ENCODE measurements at places on chromosomes 13 and 19.
A peak's percentile ranks its signal among the peaks of the same experiment; 100 is the strongest.

DNA sequence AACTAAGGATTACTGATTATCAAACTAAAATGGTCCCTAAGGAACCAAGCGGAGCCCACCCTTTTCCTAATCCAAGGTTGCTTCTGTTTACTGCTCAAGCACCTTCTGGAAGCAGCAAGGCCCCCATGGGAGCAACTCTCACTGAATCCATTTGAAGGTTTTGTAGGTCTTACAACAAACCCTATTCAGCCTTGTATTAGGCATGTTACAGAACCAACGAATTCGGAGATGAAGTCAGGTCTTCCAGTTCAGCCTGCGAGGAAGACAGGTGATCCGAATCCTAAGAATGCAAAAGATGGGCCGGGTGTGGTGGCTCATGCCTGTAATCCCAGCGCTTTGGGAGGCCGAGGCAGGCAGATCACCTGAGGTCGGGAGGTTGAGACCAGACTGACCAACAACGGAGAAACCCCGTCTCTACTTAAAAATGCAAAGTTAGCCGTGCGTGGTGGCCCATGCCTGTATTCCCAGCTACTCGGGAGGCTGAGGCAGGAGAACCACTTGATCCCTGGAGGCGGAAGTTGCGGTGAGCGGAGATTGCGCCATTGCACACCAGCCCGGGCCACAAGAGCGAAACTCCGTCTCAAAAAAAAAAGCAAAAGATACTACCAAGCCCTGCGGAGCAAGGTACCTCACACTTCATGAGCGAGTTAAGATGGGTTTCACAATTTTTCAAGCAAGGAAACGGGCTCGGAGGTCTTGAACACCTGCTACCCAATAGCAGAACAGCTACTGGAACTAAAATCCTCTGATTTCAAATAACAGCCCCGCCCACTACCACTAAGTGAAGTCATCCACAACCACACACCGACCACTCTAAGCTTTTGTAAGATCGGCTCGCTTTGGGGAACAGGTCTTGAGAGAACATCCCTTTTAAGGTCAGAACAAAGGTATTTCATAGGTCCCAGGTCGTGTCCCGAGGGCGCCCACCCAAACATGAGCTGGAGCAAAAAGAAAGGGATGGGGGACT, 609 bp downstream of the ZAR1L start:
- DNase-seq, result no peak

- no peak for DNase-seq
These were observed 95.8 kb downstream of the DNAJC15 start for GRCh38 chr13:43119206-43119605.

DNA sequence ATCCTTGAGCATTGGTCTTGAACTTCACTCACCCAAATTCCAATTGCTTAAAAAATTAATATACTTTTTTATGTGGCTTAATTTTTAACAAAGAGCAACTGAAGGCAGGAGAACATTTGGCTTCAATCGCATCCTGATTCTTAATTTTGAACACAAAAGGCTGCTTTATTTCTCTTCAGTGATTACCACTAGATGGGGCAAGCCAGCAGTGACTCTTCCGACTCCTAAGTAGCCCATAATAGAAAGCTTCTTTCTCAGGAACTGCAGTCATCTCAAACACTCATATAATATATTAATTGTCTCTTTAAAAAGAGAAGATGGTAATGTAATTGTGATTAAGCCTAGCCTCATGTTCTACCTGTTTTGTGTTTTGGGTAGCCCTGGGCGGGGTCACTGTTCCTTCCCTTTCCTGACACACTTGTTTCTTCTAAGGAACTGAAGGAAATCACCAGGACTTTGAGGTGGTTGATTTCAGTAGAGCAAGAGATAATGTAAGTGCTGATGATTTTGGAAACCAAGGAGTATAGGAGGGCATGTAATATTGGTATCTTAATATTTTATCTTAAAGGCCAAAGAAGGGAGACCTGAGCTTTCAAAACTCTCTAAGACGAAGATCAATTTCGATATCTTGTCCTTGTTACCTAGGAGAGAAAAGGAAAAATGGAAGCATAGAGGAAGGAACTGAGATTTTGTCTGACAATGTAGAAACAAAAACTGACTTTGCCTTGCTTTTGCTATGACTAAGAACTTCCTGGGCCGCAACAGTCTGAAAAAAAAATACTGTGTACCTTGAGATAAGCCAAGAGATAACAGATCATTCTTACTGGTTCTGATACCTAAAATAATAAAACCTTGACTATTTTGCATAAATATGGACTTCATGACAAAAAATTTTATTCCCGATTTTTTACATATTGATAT, 73.1 kb downstream of the TNFSF13B start:
- peak; percentile 4 for DNase-seq

- DNase-seq, result no peak
These were observed 63.9 kb downstream of the DLEU7 start for GRCh38 chr13:50779443-50780200.

GRCh38 chr13:43666403-43666802, 120.4 kb downstream of the ENOX1 start:
- no peak for DNase-seq

DNA sequence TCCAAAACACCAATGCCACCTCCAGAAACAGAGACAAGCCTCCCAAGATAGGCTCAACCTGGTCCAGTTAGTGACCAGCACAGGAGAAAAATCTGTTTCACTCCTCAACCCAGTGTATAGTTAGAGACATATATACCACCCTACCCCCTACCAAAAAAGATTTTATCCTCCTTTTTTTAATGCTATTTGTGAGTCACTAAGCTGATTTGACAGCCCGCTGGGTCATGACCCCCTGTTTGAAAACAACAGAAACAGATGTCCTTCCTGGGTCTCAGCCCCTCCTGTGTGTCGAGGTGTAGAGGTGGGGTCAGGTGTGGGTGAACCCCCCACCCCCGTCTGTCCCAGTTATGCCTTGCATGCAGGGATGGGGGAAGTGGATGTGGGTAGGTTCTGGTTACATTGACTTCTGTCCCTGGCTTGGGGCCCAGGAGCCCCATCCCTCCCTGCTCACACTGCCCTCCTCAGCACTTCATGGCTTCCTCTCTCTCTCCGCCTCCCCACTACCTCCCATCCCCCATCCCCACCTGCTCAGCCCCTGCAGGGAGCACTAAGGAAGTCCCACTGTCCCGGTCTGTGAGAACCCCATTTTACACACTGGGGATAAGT, 14.0 kb upstream of the TOMM40 start:
- DNase-seq, result no peak

DNA sequence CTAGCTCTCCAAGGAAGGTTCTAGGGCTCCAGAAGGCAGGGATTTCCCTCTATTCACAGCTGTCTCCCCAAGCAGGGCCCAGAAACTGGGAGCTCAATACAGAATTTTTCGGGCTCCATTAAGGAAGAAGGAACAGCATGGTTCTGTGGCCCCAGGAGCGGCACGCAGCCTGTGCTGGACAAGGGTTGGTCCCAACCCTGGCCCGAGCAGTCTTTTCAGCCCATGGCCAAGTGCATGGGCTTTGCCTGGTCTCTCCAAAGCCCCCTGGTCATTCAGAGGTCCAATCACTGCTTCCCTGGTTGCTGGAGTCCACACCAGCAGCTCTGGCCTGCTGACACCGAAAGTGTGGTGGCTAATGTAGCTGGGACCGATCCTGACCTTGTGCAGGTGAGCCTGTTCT, 6.6 kb upstream of the PRKD2 start:
- no peak for DNase-seq

DNA sequence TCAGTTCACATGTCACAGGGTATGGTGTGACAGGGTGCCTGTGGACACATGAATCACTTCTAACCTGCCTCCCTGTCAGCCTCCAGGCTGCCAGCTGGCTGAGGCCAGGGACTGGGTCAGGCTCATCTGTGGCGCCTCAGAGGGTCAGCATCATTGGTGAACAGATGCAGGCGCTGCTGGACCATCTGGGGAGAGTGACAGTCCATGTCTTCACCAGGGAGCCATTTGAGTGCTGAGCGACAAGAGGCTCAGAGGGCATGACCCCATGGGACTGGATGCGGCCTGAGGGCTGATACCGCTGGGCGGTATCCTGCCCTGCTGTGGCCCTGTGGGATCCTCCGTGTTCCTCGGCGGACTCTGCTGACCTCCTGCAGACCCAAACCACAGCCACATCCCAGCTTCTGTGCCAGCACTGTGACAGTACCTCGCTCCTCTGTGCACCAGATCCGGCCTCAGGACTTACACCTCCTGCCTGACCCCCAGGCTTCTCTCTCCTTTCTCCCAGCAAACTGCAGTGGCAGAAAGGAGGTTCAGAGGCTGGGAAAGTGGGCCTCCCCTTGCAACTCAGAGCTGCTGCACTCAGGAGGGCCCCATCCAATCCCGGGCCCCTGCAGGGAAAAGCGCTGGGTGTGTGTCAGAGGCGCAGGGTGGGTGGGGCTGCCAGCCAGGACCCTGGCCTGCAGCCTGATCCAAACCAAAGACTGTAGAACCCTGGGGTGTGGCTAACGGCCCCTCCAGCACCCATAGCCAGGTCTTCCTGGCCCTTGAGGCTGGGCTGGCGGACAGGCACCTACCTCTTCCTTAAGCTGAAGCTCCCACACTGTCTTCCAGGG, 10.2 kb downstream of the ACTMAP start:
- DNase-seq, result no peak

- no peak for DNase-seq
These were observed 7.3 kb downstream of the LYL1 start for GRCh38 chr19:13095393-13095784.

GRCh38 chr13:113849546-113849945, 14.3 kb downstream of the GAS6 start:
- DNase-seq, result no peak

DNA sequence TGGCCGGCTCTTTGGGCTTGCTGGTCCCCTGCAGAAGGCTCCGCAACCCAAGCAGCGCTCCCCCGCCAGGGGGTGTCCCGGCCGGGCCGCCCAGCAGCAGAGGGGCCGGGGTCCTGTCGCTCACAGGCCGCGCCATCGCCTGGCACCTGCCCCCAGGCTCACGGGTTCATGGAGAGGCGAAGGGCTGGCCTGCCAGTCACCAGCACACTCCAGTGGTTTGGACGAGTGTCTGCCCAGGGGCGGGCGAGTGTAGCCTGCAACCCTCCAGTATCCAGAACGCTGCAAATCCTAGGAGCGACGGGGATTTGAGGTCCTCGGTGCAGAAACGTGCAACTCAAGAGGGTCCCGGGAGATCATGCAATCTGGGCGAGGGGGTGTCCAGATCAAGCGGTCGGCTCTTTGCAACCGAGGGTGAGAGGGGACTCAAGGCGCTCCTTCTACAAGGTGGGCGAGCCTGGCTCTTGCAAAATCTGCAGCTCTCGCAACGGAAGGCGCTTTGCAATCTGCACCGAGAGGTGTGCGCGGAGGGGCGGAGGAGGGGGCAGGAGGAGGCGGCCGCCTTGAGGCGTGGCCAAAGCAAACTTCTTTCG, at the start of gene DBP:
DBP (minus strand) TSS at position 521 of the 590 bp plus-strand sequence; CDS start at position 136, 385 bp downstream.
- DNase-seq, result no peak

DNA sequence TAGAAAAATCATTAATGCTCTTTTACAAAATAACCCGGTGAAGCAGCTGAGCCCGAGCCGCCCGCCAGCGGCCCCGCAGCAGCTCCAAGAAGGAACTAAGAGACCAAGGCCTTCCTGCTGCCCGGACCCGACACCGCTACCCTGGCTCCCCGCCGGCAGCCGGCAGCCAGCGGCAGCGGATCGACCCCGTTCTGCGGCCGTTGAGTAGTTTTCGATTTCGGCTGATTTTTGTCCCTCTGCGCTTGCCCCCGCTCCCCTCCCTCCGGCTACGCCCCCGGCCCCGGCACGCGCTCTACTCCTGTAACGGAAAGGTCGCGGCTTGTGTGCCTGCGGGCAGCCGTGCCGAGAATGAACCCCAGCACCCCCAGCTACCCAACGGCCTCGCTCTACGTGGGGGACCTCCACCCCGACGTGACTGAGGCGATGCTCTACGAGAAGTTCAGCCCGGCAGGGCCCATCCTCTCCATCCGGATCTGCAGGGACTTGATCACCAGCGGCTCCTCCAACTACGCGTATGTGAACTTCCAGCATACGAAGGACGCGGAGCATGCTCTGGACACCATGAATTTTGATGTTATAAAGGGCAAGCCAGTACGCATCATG, at the start of gene PABPC3:
PABPC3 (plus strand) TSS at position 286 of the 603 bp plus-strand sequence; CDS start at position 349, 63 bp downstream.
- DNase-seq, result no peak

- no peak for DNase-seq
These were observed 1.6 kb downstream of the ZNF649 start for GRCh38 chr19:51903192-51903591.

GRCh38 chr19:34976611-34977010, 12.6 kb upstream of the ZNF792 start:
- no peak for DNase-seq

DNA sequence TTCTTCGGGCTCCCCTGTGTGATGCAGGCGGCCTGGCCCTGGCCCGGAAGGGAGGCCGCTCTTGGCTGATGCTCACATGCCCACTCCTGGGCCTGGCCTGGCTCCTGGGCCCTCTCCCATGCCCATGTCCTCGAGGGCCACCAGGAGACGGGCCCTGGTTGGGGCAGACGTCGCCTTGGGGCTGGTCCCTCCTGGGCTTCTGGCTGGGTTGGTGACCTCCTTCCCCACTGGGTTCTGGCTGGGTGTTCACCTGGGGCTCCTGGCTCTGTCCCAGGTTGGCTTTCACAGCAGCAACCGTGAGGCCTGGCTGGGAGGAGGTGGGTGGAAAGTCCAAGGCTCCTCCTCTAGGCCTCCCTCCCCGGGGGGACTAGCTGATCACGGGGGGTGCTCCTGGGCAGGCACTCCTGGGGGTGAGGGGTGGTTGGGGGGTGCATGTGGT, 15.5 kb upstream of the SLC7A10 start:
- DNase-seq, result no peak

GRCh38 chr19:726993-727956, 18.5 kb downstream of the PALM start:
- no peak for DNase-seq

DNA sequence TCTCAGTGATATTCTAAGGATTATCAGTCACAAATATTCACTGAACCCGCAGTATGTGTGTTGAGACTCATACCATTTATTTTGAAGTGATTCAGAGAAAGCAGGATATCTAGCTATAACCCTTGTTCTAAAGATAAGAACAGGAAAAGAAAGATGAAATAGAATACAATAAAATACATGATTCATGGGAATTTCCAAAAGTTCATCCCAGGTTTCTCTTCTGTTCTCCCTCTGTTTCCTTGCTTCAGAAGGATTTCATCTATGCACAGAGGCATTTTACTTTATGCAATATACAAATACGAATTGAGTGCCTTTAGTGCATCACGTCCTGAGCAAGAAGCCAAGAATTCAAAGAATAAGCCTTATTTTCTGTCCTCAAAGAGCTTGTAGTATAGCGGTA, 274.4 kb upstream of the GPC6 start:
- DNase-seq, result peak; percentile 10
